CD8-positive, alpha-beta memory T cell (primary cell): ENCODE measurements at places on chromosomes 2 and 18. TPM values are rescaled to one million over a fixed set of nuclear protein-coding genes. Genes with fewer than 3 reads are reported as not detected.
A peak's percentile ranks its signal among the peaks of the same experiment; 100 is the strongest.

Gene NAT8
- not detected for total RNA-seq

Gene SLC19A3
- not detected for total RNA-seq

Gene GPBAR1
- 0.72 TPM for total RNA-seq

Gene ACOXL
- not detected for total RNA-seq

DNA sequence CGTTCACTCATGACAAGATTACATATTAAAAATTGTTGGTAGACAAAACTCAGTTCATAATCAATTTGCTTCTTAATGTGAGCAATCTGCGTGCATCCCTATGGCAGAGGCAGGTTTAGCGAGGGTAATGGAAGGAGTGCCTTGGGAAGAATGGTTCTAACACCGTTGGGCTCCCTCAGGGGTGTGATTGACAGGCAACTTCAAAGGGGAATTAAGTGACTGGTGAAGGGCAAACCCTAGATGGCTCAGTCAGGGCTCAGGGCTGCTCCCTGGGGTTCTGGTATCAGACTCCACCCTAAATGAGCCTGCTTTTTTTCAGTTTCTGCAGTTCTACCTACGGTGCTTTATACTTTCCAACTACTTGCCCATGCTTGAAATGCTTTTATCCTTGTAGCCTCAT lies 419.5 kb upstream of the CELF4 start:
- no peak for DNase-seq

DNA sequence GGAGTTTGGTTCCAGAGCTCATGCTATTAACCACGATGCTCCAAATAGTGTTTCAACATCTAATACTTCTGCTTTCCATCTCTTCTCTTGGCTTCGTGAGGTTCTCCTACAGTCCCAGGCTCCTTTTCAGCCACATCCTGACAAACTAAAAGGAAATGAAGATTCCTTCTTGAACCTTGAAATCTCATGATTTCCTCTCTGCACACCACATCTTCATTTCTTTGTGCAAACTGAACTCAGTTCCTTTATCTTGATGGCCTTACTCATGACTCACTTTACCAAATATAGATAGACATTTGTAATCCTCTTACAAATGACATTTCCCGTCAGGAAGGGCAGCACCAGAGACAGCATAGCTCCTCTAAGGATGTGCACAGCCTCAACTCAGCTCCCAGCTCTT lies 50.0 kb upstream of the ITGA4 start:
- no peak for DNase-seq

DNA sequence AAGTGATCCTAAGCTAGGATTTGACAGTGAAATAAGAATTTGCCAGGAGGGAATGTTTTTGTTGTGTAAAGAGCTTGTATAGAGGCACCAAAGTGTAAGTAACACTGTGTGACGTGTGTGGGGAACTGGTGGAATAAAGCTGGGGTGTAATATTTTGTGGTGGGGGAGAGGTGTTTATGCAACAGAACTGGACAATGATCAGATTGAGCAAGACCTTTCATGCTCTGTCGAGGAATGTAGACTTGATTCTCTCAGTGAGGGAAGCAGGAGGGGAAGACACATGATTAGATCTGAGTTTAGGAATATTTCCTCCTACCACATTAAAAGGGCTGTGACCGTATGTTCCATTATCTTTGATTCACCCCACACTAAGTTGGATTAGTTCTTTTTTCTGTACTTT lies 43.6 kb downstream of the EFEMP1 start:
- DNase-seq, result no peak

DNA sequence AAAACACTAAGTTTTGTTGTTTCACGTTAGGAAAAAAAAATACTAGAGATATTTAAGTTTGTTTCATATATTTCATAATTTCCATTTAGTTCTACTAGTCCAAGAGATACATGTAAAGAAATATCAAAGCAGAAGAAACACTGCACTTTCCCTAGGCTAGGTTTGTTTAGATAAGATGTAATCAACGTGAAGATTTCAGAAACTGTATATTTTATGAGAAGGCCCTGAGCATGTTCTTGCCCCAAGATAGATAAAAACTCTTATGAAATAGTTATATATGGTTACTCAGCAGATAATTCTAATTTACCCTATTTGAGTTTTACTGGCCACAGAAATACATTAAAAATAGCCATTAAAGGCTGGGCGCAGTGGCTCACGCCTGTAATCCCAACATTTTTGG lies 143.6 kb upstream of the CBLN2 start:
- DNase-seq, result no peak

GRCh38 chr2:152716805-152717227 lies 445 bp downstream of the PRPF40A start:
- DNase-seq, result peak; percentile 55

DNA sequence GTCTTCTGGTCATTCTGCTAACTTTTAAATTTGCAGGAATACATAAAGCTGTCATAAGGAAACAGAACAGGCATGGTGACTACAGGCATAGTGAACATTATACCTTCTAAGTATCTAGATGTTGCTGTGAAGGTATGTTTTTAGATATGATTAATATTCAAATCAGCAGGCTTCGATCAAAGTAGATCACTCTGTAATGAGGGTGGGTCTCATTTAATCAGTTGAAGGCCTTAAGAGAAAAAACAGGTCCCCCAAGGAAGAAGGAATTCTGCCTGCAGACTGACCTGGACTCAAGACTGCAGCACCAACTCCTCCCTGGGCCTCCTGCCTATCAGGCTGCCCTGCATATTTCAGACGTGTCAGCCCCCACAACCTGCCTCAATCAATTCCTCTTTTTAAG lies 104.0 kb downstream of the L3MBTL4 start:
- DNase-seq, result no peak

DNA sequence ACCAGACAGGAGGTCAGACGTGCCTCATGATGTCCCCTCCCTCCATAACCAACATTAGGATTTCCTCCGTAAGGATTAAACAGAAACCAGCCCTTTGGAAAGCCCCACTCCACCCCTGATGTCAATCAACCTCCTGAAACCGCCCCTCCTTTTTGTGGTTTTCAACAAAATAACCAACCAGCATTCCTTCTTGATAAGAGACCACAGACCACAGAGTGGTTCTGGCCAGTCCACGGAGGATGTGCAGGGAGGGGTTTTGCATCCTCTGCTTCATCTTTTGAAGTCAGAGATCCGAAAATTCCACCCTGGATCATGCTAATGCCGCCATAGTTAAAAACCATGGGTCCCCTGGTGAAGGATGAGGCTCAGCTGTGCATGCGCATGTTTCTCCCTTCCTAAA lies 180.0 kb upstream of the CCDC150 start:
- DNase-seq, result no peak

GRCh38 chr2:227827143-227827542 lies 13.5 kb downstream of the CCL20 start:
- no peak for DNase-seq

DNA sequence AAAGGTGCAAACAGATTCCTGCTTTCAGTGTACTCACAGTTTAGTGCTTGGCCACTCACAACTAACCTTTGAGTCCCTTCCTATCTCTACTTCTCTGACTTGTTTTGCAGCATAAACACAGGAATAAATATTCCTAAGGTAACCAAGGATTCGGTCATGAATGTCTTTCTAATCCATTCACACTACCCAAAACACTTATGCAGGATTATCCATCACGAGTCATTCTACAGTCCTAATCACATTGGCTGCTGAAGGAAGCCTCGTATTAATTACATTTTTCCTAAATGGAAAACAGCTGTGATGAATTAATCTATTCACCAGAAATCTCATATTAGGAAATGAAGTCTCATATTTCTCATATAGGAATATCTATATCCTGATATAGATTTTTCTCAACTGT lies 16.3 kb downstream of the RDH14 start:
- no peak for DNase-seq

- DNase-seq, result no peak
These were observed 39.4 kb downstream of the TMEM182 start for GRCh38 chr2:102801098-102801718.

DNA sequence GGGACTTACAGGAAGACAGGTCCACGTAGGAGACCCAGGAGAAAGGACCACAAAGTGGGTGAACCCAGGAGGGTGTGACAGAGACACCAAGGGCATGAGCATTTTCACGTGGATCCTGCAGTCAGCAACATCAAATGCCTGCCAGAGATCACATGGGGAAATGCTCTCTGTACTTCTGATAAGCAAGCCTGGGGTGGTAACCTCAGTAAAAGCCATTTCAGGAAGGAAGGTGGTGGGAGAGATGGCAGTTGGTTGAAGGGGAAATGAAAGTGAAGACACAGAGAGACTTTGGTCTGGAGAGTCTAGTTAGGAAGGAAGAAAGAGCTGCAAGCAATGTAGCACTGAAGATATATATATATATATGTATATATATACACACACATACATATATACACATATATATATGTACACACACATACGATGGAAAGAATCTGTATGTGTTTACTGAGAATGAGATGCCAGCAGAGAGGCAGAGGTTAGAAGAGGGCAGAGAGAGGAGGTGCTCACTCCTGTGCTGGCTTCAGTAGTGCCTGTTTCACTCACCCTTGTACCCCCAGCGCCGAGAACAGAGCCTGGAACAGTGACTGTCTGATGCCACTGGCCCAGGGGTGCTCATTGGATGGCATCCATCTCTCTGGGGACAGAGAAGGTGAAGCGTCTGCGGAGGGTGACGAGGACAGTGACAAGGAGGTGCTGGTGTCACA lies 314.9 kb downstream of the AFF3 start:
- DNase-seq, result no peak

DNA sequence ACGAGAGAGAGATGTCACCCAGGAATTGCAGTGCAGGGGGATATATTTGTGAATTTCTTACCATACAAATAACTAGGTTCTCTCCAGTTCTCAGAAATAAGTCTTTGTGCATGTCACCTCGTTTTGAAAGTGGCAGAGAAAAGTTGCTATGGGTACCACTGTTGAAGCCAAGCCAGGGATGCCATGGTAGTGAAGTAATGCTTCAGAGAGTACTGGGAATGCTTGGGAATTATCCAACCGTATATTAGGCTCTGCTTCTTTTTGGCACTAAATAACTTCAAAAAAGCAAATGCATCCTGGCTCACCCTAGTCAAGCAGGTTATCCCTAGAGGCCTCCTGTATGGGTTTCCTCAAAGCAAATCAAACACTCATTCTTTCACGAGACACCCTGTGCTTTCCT lies 50.7 kb upstream of the DDX18 start:
- DNase-seq, result no peak

DNA sequence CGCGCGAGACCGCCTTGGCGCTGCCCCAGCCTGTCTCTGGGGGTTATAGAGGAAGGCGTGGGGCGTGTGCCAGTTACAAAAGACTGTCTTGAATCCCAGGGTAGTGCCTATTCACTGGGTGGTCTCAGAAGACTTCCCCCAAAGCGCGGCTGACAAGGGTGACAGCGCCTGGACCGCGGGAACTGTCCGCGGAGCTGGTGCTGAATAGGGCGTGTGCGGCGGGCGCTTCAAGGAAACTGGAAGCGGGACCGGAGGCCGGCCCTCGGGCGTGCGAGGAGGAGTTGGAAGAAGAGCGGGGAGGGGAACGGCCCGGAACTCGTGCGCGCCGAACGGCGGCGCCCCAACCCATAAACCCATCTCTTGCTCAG lies 2.3 kb downstream of the EGR4 start:
- DNase-seq, result peak; percentile 47

GRCh38 chr18:76258209-76258608 lies 236.8 kb downstream of the ZNF516 start:
- no peak for DNase-seq

DNA sequence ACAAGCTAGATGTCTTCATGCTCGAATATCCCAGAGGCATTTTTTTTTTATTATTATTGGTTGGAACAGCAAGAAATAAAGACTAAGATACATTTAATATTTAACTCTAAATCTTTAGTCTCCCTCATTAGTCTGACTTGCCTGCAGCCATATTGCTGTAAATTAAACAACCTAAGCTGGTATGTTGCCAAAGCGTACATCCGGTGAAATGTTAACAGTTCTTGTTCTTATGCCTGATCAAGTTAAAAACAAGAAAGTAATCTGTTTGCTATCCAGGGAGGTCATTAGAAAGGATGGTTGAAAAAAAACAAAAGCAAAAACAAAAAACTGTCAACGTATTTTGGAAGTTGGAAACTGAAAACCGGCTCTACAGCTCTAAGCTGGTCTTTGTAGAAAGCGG lies 125.9 kb upstream of the NABP1 start:
- DNase-seq, result no peak

GRCh38 chr2:37892436-37893114 lies 32.5 kb upstream of the RMDN2 start:
- DNase-seq, result no peak

GRCh38 chr2:109376796-109377495 lies 236.8 kb downstream of the SEPTIN10 start:
- DNase-seq, result peak; percentile 21

DNA sequence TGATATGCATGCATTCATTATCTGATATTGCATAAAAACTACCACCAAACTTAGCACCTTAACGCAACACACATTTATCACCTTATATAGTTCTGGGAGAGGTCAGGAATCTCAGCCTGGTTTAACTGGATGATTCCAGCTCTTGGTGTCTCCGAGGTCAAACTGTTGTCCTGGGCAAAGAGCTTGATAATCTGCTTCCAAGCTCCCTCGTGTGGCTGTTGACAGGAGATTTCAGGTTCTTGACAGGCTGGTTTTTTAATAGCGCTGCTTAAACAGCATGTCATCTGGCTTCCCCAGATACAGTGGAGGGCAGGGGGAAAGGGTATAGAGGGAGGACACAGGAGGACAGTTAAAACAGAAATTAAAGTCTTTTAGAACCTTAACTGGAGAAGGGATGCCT lies 785.0 kb downstream of the CNTNAP5 start:
- DNase-seq, result no peak

DNA sequence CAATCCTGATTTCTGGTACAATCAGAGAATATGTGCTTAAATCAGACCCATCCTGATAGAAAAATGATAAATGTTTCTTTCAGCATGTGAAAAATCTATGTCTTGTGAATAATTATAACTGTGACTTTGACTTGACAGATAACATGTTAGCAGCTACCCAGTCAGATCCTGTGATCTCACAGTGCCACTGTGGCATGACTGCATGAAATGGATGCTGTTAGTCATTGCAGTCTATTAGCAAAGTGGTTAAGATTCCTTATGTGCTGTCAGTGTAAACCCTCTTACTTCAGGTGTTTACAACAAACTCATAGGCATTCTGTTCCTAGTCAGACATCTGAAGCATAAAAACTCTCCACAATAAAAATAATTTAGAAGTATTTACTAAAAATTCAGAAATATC lies 244.6 kb upstream of the RND3 start:
- DNase-seq, result no peak

GRCh38 chr2:176096986-176097819 lies 2.4 kb upstream of the HOXD12 start:
- DNase-seq, result peak; percentile 50
